Stimulated activated CD4-positive, alpha-beta T cell treated with anti-CD3 and anti-CD28 coated beads, Interleukin-1b, Interleukin-23, amount 100 ng/mL, for 4 hours (primary cell): ENCODE measurements at places on chromosomes 1 and 21.

DNA sequence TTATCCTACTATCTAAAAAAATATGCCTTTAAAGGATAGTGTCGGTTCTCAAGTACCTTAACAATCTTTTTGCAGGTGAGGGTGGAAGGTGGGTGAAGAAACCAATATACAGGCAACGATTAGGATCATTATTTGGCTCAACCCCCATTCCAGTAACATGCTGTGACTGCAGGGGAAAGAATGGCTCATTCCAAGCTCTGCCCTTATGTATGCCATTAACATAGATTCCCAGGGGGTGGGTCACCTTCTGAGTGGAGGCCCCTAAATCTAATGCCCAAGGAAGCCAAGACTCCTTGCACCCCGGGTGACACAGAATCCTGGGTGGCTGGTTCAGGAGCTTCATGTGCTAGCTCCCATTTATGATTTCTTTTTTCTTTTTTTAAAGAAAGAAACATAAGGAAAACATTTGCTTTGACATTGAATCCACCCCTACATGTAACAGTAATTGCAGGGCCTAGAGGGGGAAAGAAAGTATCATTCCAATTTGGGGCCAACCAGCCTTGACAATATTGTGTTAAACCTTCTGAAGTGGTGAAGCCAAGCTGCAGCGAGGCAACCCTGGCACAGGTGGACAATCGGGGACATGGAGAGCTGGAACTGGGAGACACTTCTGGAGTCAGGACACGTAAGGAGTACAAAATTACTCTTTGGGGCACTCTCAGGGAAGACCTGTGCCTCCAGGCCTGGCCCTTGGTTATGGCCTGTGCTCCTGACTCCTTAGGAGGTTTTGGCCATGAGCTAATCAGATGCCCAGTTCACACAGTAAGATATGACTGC is 200.3 kb downstream of the PBX1 start:
- DNase-seq = no peak

GRCh38 chr1:119953266-119953998 is 57.1 kb upstream of the ADAM30 start:
- DNase-seq = no peak

GRCh38 chr1:213564215-213564659 is 423.5 kb upstream of the PROX1 start:
- DNase-seq = no peak

- DNase-seq = peak; percentile 42
Measured at GRCh38 chr1:36306210-36306901, at the start of gene SH3D21. Gene SH3D21 (plus strand): TSS chr1:36306368. CDS start chr1:36306421, 53 bp downstream.

DNA sequence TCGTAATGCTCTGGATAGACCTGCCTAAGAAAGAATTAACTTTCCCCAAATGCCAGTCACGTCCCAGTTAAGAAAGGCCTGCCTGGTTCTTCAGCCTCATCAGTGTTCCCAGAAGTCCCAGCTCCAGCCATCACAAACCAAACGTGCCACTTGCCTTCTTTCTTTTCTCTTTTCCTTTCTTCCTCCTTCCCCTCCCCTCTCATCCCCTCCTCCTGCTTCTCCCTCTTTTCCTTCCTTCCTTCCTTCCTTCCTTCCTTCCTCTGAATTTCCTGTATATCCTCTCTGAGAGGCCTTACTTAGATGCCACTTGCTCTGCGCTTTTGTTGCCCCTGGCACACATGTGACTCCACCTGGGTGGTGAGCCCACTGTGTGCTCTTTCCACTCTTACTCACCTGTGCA is 228.2 kb downstream of the NFIA start:
- DNase-seq = no peak

- DNase-seq = no peak
Measured at GRCh38 chr1:12185036-12185917, 18.5 kb downstream of the TNFRSF1B start.

DNA sequence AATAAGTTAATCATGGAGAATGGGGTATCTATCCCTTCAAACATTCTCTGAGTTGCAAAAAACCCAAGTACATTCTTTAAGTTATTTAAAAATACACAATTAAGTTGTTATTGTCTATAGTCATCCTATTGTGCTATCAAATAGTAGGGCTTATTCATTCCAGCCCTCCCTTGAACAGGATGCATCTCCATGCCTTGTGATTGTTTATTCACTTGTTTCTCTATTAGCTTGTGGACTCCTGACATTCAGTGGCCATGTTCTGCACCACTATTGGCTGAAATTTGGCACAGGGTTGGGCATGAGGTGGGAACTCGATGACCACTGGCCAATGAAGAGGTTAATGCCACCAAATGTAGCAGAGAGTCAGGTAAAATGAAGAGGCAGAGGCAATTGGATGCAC is 272.8 kb downstream of the TNR start:
- no peak for DNase-seq

DNA sequence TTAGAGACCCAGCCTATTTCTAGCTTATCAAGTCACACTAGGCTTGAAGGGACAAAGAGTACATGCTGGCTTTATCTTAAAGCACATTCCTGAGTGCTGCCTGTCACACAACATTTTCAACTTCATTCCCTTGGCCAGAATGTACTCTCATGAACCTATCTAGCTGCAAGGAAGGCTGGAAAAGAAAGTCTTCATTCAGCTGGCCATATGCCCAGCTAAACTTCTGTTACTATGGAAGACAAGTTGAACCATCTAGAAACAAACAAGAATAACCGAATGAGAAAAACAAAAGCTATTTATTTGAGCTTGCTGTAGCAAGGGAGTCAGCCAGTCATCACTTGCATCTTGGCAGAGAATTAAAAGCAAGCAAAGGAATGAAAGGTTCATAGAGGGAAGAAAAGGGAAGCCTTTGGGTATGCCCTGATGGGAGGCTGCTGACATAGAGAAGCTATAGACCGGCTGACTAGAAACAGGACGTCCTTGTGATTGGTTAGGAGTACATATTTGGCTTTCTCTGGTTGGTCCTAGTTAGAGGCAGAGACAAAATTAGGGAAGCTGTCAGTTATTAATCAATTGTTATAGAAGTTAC is 108.4 kb downstream of the NEK7 start:
- no peak for DNase-seq

- no peak for DNase-seq
Measured at GRCh38 chr1:236000781-236001180, 64.1 kb downstream of the NID1 start.

GRCh38 chr1:200380589-200381021 is 29.2 kb downstream of the ZNF281 start:
- DNase-seq = no peak

DNA sequence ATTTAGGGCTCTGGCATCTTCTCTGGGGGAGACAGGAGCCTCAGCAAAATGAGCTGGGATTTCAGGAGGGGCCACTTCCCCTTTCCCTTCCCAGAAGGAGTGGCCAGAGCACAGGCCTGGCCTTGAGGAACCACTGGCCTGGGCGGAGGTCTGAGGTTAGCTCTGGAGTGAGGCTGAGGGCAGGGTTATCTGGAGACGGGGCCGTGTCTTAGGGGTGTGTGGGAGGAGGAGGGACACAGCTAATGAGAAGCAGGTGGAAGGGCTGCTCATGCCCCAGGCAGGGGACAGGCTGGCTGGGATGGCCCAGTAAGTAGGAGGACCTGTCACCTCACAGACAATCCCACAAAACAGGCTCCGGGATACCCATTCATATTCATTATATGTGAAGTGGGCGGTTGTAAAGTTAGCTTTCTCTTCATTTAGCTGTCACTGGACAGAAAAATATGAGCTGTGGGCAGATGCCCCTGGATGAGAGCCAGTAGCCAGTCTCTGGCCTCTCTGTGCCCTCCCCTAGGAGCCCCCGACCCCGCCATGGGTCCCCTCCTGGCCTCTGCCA is 12.4 kb downstream of the ALX3 start:
- no peak for DNase-seq

DNA sequence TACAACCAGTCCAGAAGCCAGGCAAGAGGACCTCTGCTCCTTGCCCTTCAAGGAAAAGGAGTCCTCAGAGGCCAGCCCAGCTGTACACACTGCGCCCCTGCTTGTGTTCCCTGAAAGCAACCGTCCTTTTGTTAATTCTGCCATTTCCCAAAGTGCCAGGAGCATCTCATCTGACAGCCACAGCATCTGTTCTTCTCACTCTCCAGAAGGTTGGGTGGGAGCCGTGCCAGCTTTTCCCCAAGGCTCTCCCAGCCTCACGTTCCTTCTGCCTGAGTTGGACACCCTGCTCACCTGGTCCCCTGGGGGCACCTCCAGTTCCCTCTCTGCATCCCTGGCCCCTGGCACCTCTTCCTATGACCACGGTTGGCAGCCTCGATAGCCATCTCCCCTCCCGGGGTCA is 10.5 kb upstream of the CNTN2 start:
- no peak for DNase-seq

GRCh38 chr1:225685476-225686176 is 32.7 kb upstream of the ENAH start:
- no peak for DNase-seq

DNA sequence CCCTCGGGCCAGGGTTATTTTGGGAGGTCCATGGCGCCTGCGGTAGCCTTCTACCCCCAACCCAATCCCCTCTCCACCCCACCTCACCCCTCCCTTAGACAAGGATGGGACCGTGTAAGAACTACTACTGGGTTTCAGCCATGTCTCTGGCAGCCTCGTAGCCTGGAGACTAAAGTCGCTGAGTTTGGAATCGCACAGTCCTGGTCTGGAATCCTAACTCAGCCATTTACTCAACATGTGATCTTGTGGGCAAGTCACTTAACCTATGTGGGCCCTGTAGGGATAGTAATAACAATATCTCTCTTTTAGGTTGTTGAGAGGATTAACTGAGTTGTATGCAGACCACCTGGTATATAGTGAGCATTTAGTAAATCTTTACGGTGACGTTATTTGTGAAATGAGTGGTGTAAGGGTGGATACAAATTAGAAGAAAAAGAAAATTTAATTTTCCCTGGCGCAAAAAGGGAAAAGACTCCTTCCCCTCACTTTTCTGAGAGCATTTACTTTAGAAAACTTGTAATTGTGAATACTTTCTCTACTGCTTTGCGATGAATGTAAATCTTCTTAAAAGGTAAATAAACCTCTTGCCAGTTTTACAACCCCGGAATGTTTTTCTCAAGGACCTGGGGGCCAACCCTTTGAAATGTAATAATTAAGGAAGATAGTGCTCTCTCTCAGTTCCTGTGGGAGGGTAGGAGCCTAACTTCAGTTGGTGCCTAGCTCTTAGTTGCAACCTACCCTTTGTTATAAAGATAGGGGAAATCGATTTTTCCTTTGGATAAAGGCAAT is 615 bp upstream of the MRPS15 start:
- no peak for DNase-seq

- no peak for DNase-seq
Measured at GRCh38 chr1:234644928-234645327, 35.0 kb upstream of the IRF2BP2 start.

DNA sequence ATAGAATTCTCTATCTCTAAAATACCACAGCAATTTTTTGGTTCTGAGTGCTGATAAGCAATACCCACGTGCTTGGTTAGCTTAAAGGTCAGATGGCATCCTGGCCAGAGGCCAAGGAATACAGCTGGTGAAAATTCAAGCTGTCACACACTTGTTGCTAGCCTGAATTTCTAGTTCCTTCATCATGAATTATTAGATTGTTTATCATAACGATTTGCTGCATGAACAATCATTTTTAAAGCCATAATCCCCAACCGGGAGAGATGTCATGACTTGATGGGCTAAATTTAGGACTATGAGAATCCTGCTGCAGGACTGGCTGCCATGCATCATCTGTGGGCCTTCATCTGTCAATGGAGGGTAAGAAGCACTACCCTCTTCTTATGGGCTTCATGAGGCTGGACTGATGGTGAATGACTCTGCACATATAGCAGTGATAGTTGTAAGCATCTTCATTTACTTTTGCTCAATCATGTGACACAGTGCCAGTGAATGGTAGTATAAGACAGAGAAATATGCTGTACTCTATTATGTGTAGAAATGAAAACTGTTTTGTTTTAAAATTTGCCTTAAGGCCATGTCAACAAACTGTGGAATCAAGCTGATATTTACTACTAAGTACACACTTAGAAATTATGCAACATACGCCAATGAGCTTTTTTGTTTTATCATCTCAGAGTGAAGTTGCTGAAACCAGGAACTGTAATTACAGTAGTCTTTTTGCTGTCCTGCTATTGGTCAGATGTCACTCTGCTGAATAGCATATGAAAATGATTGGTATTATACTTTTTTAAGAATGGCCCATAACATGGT is 80.5 kb upstream of the RALGPS2 start:
- no peak for DNase-seq

DNA sequence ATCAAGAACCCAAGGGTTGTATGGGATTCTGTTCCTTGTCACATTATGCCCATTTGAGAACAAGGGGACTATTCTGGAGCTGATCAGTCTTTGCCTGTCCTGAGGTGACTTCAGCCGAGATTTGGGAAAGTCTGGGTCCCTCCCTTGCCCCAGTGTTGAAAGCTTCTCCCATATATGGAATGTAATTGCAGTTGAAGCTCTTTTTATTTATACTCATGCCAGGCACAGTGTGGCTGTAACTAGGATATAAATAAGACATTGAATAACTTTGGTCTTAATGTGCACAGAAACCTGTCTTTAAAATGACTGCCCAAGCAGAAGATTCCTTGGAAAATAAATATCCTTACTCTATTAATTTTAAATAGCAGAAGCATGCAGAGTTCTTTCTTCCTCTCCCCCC is 15.2 kb downstream of the AKNAD1 start:
- DNase-seq = no peak

DNA sequence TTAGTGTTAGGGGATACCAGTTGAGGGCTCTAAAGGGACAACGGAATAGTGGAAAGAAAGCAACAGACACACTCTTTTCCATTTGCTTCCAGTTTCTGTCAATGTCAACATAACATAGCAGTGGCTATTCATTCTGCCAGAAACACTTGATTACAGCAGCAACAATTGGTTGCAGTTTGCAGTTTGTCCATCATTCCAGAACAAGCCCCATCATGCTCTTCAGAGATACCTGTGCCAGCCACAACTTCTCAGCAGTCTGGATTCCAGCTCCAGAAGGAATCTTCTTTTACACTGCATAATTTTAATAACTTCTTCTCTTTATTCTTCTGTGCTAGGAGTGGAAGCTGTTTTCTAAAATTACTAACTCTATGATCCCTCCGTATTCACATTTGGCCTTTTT is 1521.4 kb downstream of the PLA2G4A start:
- DNase-seq = no peak

- DNase-seq = no peak
Measured at GRCh38 chr1:62593825-62594394, 3.4 kb upstream of the ANGPTL3 start.

- DNase-seq = no peak
Measured at GRCh38 chr1:68107771-68108170, 57.3 kb upstream of the DIRAS3 start.

GRCh38 chr1:62230718-62231117 is 36.1 kb downstream of the L1TD1 start:
- DNase-seq = no peak

- DNase-seq = no peak
Measured at GRCh38 chr1:151211972-151212705, 13.8 kb downstream of the PIP5K1A start.
